ENCODE measurements at places on chromosomes 1 and 21.

DNA sequence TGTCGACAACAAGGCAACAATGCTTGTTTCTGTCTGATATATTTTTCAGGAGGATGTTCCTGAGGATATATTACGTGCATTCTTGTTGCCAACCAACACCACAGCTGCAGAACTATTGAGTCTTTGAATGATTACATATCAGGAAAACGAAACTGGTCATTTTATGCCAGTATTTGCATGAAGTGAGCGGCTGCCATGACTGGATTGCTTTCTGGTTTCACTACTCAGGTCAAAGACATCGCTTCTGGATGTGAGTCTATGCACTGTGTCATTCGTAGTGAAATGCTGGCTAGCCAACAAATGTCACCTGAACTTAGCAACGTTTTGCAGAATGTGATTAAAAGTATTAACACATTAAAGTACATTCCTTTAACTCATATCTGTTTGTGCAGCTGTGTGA lies 35.8 kb upstream of the OLFM3 start:
- no peak for DNase-seq

GRCh38 chr21:18987520-18988026 lies 584.0 kb upstream of the TMPRSS15 start:
- DNase-seq: no peak

DNA sequence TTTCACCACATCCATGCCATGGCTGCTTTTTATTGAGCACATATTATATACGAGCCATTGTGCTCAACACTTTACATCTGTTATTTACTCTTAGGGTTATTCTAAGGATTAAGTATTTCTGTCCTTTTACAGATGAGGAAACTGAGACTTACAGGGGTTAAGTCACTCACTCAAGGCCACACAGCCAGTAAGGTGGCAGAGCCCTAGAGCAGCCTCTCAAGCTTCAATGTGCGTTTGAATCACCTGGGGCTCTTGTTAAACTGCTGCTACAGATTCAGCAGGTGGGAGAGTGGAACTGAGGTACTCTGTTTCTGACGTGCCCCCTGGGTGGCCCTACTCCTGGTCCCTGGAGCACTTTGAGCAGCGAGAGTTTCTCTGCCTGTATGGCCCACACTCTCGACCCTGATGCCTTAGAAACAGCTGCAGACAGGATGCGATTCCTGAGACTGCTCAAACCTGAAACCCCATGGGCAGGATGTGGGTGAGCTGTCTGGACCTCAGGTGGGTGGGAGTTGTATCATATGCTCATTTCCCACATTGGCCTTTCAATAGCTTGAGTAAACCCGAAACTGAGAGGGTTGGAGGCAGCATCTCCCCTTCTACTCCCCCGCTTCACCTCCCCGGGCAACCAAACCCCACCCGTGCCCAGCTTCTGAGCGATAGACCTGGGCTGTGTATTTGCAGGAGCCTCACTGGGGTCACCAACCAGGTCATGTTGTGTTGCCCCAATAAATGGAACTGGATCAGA lies 59.3 kb downstream of the MAN1C1 start:
- no peak for DNase-seq

GRCh38 chr1:158019171-158019868 lies 25.9 kb downstream of the KIRREL1 start:
- peak; percentile 80 for DNase-seq

GRCh38 chr1:244388961-244389360 lies 62.7 kb downstream of the ADSS2 start:
- peak; percentile 18 for DNase-seq

GRCh38 chr1:42153624-42154023 lies 414 bp downstream of the GUCA2B start:
- no peak for DNase-seq

GRCh38 chr1:179003512-179004066 lies 22.1 kb upstream of the FAM20B start:
- no peak for DNase-seq

- DNase-seq: no peak
Measured at GRCh38 chr1:14913482-14914177, 239.9 kb upstream of the TMEM51 start.

DNA sequence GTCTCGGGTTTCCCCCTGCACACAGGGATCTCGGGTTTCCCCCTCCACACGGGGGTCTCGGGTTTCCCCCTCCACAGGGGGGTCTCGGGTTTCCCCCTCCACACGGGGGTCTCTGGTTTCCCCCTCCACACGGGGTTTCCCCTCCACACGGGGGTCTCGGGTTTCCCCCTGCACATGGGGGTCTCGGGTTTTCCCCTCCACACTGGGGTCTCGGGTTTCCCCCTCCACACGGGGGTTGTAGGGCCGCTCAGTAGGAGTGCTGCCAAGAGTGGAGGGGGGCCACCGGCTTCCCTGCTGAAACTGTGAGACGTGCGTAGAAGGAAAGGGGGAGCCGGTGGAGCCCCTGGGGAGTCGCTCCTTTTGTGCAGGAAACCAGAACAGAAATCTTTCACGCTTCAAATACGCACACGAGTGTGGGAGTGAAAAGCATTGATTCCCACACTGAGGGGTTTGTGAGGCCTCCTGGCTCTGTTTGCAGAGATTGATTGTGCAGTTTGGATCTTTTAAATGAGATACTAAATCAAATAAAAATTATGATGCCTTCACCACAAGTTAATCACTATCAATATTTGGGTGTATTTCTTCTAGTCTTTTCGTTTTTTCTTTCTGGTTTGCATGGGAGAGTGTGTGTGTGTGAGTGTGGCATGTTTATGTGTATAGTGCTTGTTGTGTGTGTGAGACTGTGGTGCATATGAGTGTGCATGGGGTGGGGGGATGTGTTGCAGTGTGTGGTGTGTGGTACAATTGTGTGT lies 54.3 kb upstream of the TRAPPC10 start:
- DNase-seq: no peak

DNA sequence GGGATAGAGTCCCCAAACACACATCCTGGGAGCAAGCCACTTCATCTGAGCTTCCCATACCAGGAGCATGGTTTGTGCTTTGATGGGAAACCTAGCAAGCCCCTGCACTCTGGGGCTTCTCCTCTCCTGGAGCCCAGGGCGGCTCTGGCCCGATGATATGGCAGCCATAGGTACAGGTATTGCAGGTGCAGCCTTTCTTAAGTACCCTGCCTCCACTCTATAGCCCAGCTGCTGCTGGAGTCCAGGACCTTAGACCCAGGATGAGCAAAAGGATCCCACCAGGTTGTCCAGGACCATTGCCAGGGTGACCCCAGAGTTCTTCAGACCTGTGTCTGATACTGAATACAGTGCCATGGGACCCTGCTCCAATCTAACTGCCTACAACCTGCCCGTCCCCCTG lies 4.2 kb downstream of the C1orf226 start:
- DNase-seq: no peak

DNA sequence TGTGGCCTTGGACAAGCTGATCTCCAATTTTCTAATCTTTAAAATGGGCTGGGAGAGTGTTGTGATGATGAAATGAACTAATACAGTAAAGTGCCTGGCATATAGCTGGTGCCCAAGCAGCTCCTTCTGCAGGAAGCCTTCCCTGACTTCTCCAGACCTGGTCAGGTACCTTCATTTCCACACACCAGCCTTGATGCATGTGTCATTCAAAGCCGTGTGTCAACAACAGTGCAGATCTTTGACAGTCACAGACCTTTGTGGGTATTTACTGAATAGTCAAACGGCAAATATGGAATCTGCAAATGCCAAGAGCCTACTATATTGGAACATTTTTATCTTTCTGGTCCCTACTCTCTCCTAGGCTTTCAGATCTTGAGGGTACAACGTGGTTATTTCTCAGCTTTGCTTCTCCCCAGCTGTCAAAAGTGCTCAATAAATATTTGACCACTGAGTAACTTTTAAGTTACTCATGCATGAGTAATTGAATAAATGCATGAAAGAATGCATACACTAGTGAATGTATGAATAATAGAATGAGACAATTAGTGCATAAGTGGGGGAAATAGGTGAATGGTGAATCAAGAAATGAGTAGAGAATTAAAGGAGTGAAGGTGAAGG lies 75.4 kb downstream of the MDM4 start:
- DNase-seq: no peak

GRCh38 chr1:89616844-89617627 lies 15.9 kb upstream of the LRRC8C start:
- no peak for DNase-seq

GRCh38 chr1:29482991-29483390 lies 246.7 kb downstream of the PTPRU start:
- no peak for DNase-seq

GRCh38 chr21:29870814-29871213 lies 69.0 kb downstream of the GRIK1 start:
- no peak for DNase-seq

DNA sequence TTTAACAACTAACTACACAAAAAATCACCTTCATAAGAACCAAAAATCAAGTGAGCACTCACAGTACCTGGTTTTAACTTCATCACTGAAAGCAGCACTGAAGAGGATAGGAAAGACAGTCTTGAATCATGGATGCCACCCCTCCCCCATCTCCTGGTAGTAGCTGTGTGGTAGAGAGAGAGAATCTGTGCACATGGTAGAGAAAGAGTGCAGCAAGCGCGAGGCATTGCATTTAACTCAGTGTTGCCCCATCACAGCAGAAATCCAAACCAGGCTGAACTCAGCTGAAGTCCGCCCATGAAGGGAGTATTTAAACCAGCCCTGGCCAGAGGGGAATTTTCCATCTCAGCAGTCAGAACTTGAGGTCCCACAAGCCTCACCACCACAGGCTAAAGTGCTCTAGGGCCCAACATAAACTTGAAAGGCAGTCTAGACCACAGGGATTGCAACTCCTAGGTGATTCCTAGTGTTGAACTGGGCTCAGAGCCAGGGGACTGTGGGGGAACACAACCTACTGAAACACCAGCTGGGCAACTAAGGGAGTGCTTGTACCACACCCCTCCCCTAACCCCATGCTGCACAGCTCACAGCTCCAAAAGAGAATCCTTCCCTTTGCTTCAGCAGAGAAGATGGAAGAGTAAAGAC lies 38.4 kb downstream of the VAV3 start:
- no peak for DNase-seq

- no peak for DNase-seq
Measured at GRCh38 chr1:16087733-16088132, 14.3 kb upstream of the FAM131C start.

DNA sequence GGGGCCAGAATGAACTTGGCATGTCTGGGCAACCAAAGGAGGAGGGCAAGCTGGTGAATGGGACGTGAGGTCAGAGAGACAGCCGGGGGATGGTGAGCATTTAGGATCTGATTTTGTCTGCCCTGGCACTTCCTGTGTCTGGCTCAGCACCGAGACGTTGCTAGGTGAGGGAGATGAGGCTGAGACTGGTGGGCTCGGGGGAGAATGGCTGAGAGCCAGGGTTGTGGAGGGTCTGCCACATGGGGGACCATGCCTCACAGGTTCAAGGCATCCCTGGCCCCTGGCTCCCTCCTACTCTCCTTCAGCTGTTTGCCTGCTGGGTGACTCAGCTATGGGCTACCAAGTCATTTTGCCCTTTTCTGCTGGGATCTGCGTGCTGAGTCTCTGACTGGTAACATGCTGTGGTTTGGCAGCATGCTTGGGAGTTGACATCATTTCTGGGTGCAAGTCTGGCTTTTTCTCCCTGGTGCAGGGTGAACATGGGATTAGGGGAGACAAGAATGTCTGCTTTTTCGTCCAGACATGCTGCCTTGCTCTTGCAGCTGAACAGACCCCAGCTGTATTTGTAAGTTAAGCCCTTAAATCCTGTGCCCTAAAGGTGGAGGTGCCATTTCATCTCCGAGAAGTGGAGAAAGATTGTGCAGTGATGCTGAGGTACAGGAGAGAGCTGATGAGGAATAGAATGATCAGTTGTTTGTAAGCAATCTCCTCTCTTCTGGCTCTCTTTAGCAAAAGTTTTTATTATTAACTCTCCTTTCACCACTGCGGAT lies 17.6 kb downstream of the GALNT2 start:
- peak; percentile 89 for DNase-seq

- DNase-seq: no peak
Measured at GRCh38 chr1:175904808-175905207, 161.4 kb upstream of the TNR start.

DNA sequence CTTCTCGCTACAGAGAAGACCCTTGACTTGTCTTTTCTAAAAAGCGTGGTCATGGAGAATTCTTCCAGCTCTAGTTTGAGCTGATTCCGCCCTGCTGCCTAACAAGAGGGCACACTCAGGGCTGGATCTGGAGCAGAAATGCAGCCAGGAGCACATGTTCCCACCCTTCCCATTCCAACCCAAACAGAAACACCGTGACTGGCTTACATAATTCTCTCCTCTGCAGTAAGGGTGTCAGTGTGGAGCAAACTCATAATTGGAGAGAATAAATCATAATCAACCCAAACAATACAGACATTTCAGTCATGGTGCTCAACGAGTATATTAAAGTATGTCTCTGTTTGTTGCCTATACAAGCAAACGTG lies 34.5 kb downstream of the CTNNBIP1 start:
- no peak for DNase-seq

Measured in fibroblast of the conjunctiva (primary cell).